Fibroblast of skin of right biceps (primary cell): ENCODE measurements at places on chromosomes 11 and 22.

- peak; percentile 5 for DNase-seq
Observed at GRCh38 chr11:114483929-114484328, 44.7 kb downstream of the REXO2 start.

DNA sequence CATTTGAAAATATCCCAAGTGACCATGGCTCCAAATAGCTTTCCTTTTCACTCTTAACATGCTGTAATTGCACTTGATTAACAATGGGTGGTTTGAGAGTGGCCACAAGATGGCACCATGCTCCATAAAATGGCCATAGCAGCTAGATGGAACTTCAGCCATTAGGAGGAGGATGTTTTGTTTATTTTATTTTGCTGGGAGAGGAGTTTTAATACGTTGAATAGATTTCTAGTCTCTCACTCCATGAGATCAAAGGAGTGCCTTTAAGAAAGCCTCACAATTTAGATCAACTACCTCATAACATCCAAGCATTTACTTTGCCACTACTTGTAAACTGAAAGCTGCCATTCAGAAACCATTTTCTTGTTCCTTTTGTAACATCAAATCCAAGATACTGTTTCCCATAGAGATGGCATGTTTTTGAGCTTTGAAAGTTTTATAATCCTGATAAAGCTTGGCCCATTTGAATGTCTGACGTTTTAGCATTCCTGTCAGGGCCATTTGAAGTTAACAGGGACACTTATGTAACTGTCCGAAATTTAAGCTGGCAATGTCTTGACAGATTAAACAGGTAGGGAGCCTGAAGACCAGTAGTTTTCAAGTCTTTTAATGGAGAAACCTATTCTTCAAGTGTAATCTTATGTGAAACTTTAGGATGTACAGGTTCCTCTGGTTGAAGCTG lies 4.7 kb downstream of the FEN1 start:
- DNase-seq = peak; percentile 74

GRCh38 chr11:110371084-110371483 lies 58.7 kb upstream of the FDX1 start:
- no peak for DNase-seq

DNA sequence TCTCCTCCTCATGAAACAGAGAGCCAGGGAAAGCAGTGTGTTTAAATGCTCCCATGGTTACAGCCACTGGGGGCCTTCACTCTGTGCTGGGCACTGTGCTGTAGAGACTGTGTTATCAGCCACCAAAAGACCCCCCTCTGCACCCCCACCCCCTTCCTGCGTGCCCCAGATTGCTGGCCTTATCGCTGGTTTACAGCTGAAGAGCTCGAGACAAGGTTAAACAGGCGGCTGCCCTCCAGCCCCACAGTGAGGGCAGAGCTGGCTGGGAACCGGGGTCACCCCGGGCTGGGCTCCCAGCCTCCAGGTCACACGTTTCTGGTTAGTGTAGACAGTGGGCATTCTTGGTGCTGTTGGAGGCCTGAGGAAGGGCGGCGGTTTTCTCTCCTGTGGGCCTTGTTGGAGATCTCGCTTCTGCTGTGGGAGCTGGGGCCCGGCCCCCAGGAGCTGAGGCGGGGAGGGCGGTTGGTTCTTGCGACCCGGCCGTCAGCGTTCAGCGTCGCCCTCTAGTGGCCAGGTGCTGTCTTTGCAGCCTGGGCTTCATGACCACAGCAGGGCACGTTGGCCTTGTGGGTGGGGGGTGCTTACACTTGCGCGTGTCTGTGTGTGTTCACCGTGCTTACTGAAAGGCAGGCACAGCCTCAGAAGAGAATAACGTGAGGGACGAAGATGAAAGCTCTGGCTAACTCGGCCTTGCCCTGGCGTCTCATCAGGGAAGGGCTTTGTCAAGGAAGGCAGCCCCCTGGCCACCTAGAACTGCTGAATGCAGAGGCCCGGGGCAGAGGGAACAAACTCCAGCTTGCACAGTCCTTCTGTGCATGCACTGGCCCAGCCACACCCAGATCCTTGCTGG lies 40.8 kb downstream of the TBC1D22A start:
- peak; percentile 25 for DNase-seq

GRCh38 chr22:48427731-48428211 lies 1399.9 kb downstream of the BRD1 start:
- DNase-seq = no peak

DNA sequence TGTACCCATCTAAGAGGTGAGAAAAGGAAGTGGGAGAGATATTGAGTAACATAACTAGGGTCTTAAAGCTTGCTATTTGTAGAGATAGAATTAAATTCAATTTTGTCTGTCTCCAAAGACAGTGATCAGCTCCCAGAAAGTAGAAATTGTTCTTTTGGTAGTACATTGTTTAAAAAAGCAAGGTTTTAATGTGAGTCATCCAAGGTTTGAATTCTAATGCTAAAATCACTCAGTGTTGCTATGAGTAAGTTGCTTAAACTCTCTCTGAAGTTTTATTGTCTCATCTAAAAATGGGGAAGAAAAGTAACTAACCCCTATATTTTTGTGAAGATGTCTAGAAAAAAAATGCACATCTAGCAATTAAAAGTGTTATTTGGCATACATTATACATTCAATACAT lies 1004.5 kb upstream of the CCDC90B start:
- DNase-seq = peak; percentile 61
